Diencephalon (tissue), 1 donor: ENCODE measurements at places on chromosomes 7 and 10. TPM values are rescaled to one million over a fixed set of nuclear protein-coding genes. Genes with fewer than 3 reads are reported as not detected.

The RGS10 gene
- total RNA-seq = 12.9 TPM

The TEX47 gene
- total RNA-seq = not detected

The OR2A42 gene
- total RNA-seq = under 0.01 TPM

The FANK1 gene
- total RNA-seq = 11.3 TPM

The SLC35G1 gene
- total RNA-seq = 8.5 TPM

The TMEM229A gene
- total RNA-seq = 4.6 TPM

The CCDC136 gene
- total RNA-seq = 57.2 TPM
